ENCODE measurements at places on chromosomes 3 and 15.

DNA sequence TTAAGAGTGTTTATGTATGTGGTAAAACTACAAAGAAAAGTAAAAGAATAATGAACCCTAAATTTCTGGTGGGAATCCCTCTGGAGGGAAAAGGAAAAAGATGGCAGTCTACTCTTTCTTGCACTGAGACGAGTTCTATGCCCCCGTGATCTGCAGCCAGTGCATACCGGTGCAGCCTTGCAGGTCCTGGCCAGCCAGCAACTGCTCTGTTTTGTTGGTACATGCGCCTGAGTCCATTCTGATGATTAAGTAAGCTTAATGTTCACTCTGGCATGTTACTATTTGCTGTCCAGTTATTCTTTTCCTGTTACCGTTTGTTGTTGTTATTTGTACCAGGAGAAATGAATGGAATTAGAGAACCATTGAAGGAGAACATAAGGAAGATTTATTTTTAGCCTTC, 95.1 kb upstream of the TMC3 start:
- no peak for DNase-seq

DNA sequence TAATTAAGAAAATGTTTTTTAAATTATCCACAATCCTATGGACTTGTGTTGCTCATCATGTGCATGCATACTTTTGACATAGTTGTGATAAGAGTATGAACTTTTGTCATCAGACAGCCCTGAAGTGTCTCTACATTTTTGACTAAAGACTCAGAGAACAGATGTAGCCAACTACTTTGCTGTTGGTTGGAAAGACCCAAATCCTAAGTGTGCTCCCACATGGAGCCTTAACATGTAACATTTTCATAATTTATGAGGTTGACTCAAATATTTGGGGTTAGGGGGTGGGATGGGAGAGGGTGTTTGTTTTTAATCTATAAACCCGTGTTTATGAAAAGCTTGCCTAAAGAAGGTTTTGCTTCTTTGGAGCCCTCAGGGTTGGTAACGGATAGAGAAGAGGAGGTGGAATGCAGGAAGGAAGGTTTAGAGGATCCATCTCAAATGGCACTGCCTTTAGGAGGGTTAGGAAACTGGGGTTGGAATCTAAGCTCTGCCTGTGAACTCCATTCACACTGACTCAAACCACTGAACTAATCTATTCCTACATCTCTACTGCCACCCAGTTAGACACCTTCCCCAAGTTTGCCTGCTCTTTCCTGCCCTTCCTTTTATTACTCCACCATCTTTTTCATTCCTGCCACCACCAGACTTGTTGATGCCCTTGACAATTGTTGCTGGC, 3.7 kb downstream of the BOC start:
- DNase-seq, result no peak

DNA sequence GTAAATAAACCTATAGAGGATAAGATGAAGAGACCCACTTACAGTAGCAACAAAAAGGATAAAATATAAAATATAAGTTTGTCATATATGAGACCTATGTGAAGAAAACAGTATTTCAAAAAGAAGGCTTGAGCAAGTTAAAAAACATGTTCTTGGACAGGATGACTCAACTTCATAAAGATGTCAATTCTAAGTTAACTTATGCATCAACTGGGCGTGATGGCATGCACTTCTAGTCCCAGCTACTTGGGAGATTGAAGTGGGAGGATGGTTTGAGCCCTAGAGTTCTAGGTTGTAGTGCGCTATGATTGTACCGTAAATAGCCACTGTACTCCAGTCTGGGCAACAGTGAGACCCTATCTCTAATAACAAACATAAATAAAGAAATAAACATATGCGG, 59.7 kb downstream of the PDCD6IP start:
- DNase-seq, result no peak

- no peak for DNase-seq
Measured at GRCh38 chr15:90884719-90885431, 571 bp downstream of the FES start.

- DNase-seq, result no peak
Measured at GRCh38 chr3:174403831-174404230, 455.3 kb upstream of the NAALADL2 start.

- DNase-seq, result no peak
Measured at GRCh38 chr3:113157408-113158030, 53.8 kb upstream of the BOC start.

DNA sequence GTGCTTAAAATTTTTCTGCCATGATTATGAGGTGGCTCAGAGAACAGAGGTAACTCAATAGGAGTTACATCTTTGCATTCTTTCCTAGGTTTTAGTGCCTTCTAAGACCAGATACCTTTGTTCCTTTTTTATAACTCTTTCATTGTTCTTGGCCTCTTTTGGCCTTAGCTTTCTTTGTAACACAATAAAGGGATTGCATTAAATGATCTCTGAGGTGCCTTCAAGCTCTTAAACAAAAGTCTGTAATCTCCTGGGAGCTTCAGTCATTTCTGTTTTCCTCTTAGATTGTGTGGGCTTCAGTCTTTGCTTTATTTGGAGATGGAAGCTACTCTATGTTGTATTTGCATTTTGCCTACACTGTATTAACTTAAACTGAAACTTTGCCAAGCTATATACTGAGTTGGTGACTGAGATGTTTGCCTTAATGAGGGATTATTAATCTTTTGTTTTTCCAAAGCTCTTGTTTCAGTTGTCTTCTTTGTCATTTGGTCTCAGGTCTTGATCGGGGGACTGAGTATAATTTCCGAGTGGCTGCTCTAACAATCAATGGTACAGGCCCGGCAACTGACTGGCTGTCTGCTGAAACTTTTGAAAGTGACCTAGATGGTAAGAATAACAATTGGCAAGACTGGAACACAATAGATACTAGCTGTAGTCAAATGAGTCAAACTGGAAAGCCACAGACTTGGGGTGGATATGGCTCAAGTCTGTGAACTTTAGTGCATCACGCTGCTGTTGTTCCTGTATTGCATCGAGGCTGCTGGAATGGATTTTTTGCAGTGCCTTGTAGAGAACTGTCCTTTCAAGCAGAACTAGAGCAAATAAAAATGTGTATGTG, 110.3 kb downstream of the HCN4 start:
- DNase-seq, result no peak

GRCh38 chr3:139764069-139764905, 86.5 kb upstream of the NMNAT3 start:
- DNase-seq, result no peak

GRCh38 chr3:80259736-80260135, 491.9 kb upstream of the ROBO1 start:
- no peak for DNase-seq

- DNase-seq, result no peak
Measured at GRCh38 chr15:31472636-31473384, 146.2 kb downstream of the KLF13 start.

- no peak for DNase-seq
Measured at GRCh38 chr3:154132777-154133375, 11.7 kb downstream of the ARHGEF26 start.

DNA sequence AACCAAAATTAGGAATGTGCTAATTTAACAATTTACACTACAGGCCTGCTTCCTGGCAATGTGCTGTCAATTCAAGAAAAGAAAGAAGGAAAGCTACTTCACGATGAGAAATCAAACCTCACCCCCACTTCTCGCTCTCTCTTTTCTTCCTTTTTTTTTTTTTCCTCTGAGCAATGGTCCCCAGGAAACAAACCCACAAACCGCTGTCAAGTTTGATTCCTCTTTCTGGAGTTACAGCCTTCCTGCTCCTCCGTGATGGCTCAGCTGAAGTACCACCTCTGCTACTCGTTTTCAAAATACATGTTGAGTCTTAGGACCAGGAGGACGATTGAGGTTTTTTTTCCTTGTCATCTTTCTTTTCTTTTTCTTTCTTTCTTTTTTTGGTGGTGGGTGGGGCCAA, 3.4 kb upstream of the TRIM71 start:
- no peak for DNase-seq

GRCh38 chr3:156615592-156616173, 58.7 kb upstream of the TIPARP start:
- no peak for DNase-seq

- DNase-seq, result no peak
Measured at GRCh38 chr3:123792473-123793201, 91.5 kb downstream of the MYLK start.

- no peak for DNase-seq
Measured at GRCh38 chr15:84772031-84772430, 23.6 kb downstream of the ZNF592 start.

DNA sequence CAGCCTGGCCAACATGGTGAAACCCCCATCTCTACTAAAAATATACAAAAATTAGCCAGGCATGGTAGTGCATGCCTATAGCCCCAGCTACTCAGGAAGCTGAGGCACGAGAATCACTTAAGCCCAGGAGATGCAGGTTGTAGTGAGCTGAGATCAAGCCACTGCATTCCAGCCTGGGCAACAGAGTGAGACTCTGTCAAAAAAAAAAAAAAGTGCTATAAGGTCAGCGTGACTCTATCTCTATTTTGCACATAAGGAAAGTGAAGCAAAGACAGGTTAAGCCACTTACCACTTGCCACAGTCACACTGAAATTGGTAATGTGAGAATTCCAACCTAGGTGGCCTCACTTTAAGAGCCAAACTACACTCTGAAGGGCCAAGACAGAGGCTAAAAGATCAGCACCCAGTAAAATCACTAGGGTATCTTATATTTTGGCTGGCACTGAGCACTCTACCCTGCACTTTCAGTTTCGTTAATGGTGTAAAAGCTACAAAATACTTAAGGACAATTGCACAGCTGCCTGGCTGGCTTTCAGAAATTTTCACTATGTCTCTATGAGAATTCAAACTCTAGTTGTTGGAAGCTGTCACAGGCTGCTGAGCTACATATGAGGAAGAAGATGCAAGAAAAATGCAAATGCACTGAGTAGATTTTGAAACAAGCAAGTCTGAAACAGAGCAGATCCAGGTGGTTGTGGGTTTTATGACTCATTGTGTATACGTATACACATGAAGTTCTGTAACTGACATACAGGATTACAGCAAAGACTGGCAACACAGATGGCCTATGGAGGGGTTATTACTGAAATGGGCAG, 32.7 kb downstream of the TRANK1 start:
- DNase-seq, result no peak

- DNase-seq, result no peak
Measured at GRCh38 chr15:87489902-87490665, 766.5 kb downstream of the NTRK3 start.

- DNase-seq, result no peak
Measured at GRCh38 chr3:34567266-34567665, 768.8 kb downstream of the PDCD6IP start.

DNA sequence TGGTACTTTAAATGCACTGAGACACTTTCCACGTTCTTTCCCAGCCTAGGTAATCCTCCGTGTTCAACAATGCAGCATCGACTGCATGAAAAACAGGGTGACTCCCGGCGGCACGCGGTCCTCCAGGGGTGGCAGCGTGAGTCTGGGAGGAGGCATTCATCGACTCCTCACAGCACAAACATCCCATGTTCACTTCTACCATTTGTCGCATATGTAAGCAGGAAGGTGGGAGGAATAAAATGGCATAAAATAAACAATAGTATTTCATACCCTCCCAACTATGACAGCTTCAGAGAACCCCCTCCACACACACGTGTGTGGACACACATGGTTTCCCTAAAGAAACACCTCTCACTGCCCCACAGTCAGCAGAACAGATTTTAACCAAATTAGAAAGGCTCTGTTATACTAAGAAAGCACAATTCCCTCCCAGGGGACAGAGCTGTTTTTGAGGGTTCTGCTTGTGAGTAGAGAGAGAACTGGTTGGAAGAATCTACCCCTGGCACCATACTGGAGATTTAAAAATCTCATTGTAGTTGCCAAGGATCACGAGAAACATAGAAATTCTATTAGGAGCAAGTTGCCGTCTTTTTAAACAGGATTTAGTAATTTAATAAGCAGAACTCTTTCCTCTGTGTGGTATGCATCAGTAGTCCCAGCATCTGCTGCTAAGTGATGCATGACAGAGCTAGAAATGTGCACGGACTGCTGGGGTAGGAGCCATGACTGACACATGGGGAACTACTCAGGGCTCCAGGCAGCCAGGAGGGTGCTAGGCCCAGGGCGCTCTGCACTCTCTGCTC, 6.0 kb downstream of the FAM43A start:
- no peak for DNase-seq

GRCh38 chr15:88624971-88625490, 3.9 kb downstream of the AEN start:
- no peak for DNase-seq

- no peak for DNase-seq
Measured at GRCh38 chr15:87193481-87193880, 1063.1 kb downstream of the NTRK3 start.

GRCh38 chr3:32138545-32139104, 32.2 kb downstream of the GPD1L start:
- DNase-seq, result no peak

GRCh38 chr3:71984843-71985613, 200.1 kb upstream of the PROK2 start:
- DNase-seq, result no peak

- no peak for DNase-seq
Measured at GRCh38 chr3:194046995-194047645, 88.8 kb upstream of the HES1 start.

DNA sequence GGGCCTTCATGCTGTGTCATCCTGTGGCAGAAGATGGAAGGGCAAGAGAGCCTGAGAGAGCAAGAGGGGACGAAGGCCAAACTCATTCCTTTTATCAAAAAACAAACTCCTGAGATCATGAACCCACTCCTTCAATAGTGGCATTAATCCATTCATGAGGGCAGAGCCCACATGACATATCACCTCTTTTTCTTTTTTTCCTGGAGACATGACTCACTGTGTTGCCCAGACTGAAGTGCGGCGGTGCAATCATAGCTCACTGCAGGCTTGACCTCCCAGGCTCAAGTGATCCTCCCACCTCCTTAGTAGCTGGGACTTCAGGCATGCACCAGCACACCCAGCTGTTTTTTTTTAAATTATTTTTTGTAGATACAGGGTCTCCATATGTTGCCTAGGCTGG, 92.0 kb upstream of the RNU6-1 start:
- DNase-seq, result no peak

GRCh38 chr15:88803241-88803919, at the start of gene ACAN:
ACAN (plus strand) TSS chr15:88803436; CDS start chr15:88836207, 32,771 bp downstream.
- no peak for DNase-seq

GRCh38 chr3:46559091-46559704, 6.9 kb downstream of the LRRC2 start:
- DNase-seq, result no peak

DNA sequence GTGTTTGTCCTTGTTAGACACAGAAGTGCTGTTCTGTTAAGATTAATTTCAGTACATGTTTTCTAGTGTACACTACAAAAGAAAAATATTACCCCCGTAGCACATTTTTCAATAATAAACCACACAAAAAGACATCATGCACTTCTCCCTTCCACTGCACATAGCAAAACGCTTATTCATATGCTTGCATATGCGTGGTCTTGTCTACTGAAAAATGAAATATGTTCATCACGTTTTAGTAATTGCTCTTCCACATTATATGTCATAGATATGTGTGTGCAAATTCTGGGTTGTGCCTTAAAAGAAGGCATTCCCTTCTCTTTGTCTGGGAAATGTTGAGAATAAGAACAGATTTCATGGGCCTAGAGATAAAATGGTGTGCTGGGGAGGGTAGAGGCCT, 353.9 kb downstream of the NSUN3 start:
- no peak for DNase-seq

DNA sequence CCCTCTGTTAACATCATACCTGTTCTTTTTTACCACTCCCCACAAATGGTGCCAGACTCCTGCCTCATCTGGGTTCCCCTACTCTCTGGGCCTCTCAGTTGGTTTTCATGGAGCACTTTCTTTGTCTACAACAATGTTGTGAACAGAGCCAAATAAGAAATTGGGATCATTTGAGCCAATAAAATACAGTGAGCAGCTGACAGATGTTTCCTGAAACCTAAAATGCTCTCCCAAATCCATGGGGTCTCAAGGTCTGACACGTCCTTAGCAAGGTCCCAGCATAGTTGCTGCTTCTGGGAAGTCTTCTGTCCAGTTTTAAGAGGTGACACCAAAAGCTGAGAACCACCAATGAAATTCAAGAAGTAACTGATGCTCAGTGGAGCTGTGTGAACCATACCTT, 1.7 kb downstream of the NMNAT3 start:
- DNase-seq, result no peak

Measured in stimulated activated CD4-positive, alpha-beta T cell treated with anti-CD3 and anti-CD28 coated beads, TNF-alpha, amount 100 ng/mL, for 1 hour (primary cell).